Occipital lobe (tissue), 3 donors: ENCODE measurements at places on chromosomes 11 and 22.
A peak's percentile ranks its signal among the peaks of the same experiment; 100 is the strongest.

DNA sequence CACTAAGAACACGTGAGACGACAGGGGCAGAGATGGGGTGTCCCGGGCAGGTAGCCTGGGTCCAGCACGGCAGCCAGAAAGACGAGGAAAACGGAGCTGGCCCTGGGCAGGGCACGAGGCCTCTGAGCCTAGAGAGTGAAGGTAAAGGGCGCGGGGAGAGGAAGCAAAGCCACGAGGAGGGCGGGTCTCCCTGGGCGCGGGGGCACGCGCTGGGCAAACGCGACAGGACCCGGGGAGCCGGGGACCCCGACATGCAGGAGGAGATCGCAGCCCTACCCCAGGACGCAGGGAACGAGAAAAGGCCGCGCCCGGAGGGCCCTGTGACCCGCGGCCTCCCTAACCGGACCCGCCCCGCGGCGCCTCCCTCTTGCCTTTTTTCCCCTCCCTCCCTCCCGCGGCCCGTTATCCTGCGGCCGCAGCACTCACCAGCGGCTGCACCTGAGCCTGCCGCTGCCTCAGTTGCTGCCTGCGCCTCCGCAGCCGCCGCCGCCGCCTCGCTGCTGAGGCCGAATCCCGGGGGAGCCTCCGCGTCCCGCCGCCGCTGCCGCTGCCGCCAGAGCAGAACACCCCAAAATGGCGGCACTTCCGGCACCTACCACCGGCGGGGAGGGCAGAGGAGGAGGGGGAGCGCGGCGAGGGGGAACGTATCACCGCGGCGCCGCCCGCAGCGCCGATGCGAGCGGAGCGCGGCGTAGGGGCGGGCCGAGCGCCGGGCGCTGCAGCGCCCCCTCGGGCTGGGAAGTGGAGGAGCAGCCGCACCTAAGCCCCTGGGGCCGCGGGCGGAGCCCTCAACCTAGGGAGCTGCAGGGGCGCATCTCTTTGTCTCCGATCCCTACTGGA lies at the start of gene CELF1:
Gene CELF1 (minus strand): TSS at position 567 of the 840 bp plus-strand sequence. CDS start 53,609 bp downstream, outside the sequence.
- peak; percentile 80 for DNase-seq

GRCh38 chr22:19535001-19535400 lies 10.8 kb upstream of the CLDN5 start:
- DNase-seq: no peak

DNA sequence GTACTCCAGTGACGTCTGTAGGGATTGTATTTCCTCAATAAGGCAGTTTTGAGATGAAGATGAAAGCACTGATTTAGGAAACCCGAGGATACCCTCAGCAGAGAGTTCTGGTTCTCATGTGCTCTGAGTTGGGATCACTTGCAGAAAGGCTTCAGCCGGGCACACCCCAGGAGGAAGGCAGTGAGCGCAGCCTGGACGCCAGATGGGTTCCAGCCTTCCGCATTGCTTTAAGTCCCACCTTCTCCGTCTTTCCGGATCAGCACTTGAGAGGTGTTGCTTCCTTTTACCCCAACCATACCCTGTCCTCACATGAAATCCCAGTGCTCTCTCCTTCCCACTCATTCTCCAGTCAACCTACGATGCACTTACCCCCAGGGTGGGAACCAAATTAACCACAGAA lies 239.5 kb upstream of the CADM1 start:
- DNase-seq: no peak

DNA sequence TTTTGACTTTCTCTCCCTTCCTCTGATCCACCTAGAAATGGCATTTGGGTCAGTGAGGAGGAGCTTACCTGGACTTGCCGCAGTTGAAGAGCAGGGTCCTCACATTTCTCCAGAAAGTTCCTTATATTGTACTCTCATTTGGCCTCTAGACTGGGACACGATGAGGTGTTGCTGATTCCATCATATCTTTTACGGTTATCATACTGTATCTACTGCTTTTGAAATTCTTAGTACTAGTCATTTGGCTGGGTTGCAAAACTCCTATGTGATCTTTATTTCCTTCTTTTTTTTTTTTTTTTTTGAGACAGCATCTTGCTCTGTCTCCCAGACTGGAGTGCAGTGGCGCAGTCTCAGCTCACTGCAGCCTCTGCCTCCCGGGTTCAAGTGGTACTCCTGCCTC lies 58.7 kb upstream of the FAM181B start:
- no peak for DNase-seq

DNA sequence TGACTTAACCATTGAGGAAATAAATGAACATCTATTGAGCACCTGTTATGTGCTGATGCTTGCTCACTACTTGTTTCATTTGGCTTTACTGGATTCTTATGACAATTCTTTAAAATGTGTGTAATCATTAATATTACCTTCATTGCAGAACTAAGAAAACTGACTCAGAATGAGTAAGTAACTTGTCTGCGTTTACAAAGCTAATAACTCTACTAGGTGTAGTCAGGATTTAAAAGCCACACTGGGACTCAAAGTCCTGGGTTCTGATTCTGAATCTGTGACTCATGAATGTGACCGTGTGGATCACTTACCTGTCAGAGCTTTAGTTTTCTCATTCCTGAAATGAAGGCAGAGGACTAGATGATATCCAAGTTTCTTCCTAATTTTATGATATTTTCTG lies 23.4 kb upstream of the KIRREL3 start:
- DNase-seq: no peak

GRCh38 chr11:1234771-1235305 lies 12.0 kb downstream of the MUC5B start:
- no peak for DNase-seq

DNA sequence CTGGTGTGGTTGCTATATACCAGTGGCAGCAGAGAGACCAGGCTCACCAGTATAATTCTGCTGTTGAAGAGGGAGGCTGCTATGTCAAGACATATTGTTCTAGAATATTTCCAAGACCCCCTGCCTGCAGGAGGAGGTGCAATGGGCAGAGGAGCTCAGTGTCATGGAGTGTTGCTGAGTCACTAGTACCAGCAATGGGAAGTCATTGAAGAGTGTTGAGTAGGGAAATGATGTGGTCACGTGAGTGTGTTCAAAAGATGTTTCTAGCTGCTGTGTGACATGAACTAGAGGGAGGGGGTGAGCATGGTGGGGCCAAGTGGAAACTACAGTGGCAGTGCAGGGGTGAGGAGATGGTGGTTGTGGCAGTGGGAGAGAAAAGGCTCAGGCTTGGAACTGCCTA lies 76.3 kb upstream of the BIRC3 start:
- DNase-seq: no peak

DNA sequence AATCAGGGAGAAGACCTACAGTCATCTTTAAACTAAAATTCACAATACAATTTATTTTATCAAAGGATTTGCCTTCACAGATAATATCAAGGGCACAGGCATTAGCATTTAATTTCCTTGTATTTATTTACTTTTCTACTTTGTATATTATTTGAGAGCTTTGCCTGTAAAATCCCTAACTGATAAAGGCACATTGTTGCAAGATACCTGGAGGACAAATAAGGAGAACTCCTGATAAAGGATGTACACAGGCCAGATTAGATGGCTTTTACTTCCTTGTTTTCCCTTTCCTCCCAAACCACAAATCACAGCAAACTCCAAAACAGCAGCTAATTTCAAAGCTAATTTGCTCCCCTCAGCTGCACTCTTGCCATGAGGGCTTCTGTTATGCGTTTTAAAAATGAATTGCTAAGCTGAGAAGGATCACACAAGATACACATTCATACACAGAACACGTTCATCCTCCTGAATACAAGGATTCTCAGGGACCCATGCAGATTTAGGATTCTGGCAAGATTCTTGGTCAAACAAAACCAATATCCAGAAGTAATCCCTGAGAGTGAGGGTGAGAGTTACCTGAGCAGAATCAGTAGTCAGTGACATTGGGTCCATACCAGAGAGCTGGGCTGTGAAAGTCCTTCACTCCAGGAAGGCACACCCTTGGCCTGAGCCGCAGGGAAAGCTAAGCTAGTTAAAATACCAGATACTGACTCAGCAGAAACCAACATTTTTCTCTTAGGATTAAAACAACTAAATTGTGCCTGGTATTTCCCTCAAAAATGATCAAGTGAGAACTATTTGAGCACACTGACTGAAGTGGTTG lies 100.3 kb upstream of the CLPB start:
- DNase-seq: no peak

DNA sequence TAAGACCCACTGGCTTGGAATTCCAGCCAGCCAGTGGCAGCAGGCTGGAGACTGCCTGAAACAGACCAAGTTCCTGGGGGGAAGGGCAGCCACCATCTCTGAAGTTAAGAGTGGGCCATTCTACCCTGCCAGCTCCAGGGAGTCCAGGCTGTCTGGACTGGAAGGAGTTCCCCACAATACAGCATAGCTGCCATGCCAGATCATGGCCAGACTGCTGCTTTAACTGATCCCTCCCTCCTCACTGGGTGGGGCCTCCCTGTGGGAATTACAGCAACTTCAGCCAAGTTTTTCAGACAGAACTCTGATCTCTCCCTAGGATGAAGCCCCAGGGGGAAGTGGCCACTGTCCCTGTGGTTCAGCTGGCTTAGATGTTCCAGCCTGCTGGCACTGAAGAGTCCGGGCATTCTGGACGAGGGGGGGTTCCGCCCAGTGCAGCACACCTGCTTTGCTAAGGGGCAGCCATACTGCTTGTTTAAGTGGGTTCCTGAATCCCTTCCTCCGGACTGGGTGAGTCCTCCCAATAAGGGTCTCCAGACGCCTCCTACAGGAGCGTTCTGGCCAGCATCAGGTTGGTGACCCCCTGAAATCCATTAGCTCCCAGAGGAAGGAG lies 455.4 kb downstream of the DLG2 start:
- DNase-seq: no peak

DNA sequence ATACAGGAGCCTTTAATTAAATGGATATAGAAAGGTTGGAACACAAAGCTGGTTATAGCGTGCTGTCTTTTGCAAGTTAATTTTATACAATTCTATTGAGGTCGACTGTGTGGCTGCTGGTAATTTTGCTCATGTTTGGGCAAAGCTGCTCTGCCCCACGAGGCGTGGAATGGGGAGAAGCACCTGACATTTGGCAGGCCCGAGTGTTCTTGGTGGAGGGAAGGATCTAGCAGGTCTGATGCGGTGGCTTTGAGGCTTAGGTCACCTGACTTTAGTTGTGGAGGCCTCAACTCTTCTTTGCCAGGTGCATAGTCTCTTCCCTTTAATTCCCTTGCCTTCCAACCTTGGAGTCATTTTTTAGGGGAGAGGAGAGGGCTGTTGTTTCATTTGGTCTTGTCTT lies 97.3 kb downstream of the ZBTB16 start:
- DNase-seq: no peak

DNA sequence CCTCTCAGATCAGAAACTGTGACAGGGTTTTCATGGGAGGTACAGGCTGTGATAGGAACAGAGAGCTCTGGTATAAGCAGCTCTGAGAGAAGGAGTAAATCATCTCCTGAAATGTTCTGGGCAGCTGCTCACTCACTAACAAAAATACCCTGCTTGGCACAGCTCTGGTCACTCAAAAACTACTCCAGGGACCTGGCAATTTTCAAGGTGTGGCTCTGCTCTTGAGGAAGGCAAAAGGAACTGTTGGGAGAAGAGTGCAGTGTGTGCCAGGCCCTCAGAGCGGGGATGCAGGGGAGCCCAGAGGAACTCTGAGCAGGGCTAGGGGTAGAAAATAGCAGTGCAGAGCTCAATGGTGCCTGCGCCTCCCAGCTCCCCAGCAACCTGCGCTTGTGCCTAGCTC lies 180.5 kb upstream of the ZBED5 start:
- peak; percentile 41 for DNase-seq

GRCh38 chr11:68504432-68505066 lies 44.0 kb downstream of the PPP6R3 start:
- DNase-seq: no peak

DNA sequence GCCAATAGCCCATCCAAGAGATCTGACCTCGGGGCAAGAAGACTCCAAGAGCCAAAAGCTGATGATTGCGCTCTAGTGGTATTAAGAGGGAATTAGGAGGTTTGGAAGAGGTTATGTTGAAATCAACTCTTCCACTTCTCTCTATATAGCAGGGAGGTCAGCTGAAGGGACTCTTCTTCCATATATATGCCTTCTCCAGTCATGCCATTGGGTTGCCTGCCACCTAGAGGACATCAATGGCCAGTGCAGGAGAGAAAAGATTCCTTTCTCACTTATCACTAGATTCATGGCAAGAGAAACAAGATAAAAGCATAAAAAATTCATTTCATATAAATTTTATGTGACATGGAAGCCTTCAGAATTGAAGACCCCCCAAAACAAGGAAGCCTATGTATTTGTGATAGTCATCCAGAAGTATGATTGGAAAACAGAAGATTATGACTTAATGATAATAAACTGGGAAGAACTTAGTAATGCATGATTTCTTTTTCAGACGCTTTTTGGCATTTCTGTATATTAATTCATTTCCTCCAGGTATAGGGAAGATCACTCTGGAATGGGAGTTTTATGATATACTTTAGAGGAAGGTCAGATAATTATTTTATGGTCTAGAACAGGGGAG lies 435.1 kb upstream of the DDI1 start:
- DNase-seq: no peak

DNA sequence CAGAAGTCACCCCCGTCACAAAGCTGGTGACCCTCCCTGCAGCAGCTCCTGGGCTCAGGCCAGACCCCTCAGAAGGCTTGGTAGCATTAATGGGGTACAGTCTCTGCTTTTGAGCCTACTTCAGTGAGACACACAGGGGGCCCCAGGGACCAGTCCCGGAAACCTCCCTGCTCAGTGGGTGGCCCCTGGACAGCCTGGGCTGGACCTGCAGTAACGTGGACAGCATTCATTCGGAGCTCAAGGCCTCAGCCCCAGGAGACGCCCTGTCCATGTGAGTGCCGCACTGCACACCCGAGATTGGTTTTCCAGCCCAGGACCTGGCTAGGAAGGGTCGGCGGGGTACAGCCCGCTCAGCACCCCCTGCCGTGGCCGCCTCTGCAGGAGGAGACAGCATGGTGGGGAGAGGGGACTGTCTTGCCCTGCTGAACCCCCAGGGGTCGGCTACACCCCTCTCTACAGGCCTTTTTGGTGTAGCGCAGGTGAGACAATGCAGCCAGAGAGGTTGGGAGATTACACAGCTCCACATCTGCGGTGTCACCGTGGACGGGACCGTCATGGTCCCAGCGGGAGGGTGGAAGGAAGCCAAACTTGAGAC lies 83.4 kb downstream of the FBLN1 start:
- DNase-seq: no peak

DNA sequence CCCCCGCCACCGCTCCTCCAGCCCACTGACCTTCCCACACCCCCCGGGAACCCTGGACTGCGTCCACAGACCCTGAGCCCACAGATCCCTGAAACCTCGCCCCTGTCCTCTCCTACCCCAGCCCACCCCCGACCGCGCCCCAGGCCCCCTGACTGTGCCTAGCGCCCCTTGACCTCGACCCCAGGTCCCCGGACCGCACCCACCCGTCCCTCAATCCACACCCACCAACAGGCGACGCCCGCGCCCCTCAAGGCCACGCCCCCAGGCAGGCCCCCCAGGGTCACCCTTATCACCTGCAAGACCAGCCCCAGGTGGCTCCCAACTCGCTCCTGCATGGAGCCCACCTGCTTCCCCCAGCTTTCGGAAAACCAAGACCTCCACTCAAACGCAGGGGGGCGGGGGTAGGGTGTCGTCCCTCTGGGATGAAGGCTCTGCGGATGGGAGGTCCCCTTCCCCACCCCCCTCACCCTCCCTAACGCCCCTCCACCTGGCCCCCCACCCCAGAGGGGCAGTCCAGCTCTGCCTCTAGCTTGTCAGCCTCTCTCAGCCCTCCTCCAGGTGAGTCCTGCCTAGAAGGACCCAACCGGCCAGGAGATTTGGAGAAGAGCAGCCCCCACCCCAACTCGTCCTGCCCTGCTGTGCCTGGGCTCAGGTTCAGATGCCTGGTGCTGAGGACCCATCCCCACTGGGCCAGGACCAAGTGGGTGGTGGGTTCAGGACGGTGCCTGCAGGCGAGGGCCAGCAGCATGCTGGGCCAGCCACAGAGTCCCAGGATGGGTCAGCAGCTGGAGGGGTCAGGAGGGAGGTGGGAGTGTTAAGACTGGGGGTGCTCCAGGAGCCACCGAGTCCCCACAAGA lies 3.1 kb upstream of the IL17REL start:
- DNase-seq: no peak

- no peak for DNase-seq
These were observed 7.8 kb upstream of the IFT27 start for GRCh38 chr22:36783743-36784142.
